ENCODE measurements at places on chromosomes 2 and 18.

DNA sequence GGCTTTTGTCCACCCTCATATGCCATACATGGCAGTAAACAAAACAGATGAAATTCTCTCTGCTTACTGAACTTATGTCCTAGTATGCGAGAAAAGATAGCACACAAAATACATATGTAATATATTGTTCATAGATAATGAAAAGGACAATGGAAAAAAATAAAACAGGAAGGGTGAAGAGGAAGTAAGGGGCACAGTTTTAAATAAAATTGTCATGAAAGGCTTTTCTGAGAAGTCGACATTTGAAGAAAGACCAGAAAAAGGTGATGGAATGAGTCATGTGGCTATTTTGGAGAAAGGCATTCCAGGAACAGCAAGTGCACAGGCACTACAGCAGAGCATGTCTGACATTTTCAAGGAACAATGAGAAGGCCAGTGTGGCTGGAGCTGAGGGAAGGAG is 56.4 kb downstream of the KCNH7 start:
- DNase-seq: no peak

DNA sequence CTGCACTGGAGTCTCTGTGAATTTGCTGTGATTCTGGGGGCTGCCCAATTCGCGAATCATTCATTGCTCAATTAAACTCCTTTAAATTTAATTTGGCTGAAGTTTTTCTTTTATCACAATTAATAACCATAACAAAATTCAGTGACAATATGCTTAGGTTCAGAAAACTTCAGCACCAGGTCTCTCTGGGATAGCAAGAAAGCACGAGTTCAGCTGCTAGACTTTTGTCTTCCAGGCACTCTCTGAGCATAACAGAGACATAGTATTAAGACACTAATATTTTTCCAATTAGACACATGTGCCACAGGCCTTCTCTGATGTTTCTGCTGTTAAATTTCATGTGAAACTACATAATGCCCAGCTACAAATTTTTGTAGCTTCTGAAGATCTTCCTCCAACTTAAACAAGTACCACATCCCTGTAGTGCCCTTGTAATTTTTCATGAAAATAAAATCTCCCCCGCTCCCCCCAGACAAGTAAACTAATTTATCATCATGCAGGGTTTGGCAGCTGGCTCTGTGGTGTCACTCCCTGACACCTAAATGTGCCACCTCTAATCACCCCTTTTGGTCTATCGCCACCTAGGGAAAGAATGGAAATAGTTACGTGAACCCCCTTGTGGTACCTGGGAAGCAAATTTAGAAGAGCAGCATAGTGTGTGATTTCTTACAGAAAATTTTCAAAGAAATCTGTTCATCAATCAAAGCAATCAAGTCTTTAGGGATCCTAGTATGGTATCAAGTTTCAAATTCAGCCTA is 94.1 kb downstream of the CSRNP3 start:
- no peak for DNase-seq

GRCh38 chr18:36812678-36813077 is 16.1 kb downstream of the TPGS2 start:
- no peak for DNase-seq

DNA sequence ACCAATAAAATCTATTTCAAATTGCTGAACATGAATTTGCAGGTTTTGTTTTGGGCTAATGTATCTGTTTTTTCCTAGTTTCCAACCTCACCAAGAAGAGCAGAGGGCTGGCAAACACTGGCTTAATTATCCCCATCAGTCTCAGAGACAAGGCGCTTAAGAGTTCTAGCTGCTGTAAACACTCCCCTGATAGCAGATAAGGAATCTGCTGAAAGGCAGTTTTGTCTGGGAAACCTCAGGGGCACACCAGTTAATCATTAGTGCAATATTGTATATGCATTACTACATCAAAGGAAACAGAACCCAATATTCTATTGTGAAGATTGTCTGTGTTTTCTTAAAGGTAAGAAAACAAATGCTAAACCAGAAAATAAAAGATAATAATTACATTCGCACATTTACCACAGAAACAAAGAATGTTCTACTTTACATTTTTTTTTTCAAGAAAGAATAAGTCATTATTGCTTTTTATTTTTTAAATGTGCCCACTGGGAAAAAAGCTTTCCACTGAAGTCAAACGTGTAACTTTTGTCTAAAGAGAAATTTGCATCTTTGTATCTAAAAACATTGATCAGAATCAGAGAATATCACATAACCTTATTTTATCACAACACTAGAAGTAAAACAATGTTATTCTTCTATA is 179.1 kb downstream of the ERBB4 start:
- DNase-seq: no peak

GRCh38 chr2:68917034-68917718 is 35.5 kb downstream of the GKN2 start:
- no peak for DNase-seq

DNA sequence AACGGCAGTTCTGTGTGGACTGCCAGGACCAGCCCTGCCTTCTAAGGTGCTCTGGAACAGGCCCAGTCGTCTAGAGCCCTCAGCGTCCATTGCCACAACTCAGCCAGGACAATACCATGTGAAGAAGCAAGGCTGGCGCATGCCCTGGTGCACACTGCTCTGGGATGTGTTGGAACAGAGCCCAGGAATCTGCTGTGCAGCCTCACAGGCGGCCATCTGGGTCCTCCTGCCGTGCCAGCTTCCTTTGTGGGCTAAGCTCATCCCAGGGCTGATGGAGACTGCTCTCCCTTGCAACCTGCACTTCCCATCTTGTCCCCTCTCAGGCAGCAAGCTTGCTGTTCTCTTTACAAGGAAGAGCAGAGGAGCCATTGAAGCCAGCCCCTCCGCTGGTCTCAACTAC is 246.4 kb upstream of the PXDN start:
- DNase-seq: no peak

GRCh38 chr2:237765875-237766274 is 32.7 kb upstream of the RBM44 start:
- no peak for DNase-seq

GRCh38 chr2:224747765-224748164 is 31.6 kb upstream of the CCDC195 start:
- no peak for DNase-seq

DNA sequence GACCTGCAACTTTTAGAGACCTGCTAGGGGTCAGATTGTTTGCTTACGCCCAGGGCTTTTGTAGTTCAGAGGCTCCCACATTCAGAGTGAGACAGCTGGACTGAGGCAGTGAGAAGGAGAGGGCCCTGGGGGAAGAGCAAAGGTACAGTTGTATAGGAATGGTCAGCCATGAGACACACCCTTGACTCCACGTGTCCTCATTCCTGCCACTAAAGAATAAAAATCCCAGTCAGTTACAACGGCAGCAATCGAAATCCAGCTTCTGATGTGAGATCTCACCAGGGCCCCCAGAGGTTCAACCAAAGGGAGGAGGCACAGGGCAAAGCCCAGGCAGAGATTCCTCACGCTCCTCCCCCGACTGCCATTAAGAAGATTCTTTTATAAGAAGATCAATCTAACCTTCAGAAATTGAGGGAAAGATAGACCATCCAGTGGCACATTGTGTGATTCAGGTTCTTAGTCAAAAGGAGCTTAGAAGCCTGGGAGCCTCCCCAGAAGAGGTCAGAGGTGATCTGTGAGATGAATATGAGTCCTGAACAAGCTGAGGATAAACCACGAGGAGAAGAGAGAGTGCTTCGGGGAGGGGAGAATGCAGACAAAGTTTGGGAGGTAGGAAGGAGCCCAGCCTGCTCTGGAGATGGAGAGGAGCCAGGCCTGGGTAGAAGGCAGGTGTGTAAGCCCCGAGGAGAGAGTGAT is 317.0 kb downstream of the CYP26B1 start:
- DNase-seq: no peak

- no peak for DNase-seq
Measured at GRCh38 chr2:162967147-162967546, 128.6 kb upstream of the KCNH7 start.

- no peak for DNase-seq
Measured at GRCh38 chr2:172901913-172902312, 166.3 kb downstream of the RAPGEF4 start.

DNA sequence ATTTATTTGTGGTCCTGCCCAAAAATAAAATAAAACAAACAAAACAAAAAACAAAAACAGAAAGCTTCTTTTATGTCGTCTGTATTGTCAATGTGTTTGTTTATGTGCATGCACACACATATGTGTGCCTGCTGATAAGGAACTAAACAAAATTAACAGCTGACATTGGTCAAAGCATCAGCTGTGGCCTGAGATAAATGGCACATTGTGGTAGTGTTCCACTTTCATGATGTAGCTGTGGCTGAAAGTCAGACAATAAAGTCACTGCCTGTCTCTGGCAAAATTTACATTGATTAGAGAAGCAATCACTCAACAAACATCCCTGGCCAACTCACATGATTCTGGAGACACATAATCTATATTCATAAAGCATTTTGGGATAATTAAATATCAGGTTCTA is 203.4 kb upstream of the PIK3C3 start:
- no peak for DNase-seq

DNA sequence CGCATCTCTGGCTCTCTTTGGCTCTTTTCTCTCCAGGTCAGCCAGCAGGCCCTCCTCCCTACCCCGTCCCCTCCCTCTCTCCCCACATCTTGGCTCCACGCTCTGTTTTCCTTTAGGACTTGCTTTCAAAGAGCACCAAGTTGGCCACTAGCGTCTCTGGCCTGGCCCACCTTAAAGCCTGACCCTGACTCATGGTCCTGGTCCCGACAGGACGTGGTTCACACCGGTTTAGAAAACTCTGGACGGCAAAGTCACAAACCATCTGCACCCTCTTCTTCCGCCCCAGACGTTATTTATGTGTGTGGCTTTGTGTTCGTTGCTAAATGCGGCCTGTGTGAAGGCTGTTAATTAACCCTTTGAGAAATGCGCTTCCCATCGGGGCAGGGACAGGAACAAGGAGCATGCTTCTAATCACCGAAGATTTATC is 169.0 kb upstream of the HAAO start:
- DNase-seq: no peak

All from effector memory CD8-positive, alpha-beta T cell (primary cell).